ENCODE measurements at places on chromosomes 6 and 20.

DNA sequence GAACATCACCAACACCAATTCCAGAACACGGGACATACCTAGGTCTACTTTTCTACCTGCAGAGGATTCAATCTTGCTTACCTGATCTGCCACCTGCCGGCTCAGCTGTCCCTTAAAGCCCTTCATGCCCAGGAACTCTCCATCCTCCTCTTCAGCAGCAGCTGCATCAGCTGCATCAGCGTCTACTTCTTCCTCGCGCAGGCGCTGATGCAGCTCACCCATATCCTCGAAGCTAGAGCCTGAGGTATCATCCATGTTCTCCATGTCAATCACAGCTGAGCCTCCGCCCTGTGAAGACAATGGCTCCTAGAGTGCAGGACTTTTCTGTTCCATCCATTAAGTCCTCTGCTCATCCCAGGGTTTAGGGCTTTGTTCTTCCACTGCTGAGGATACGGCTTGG lies 918 bp downstream of the YIPF3 start:
- H3K27me3 ChIP-seq, result no peaks in the 10 kb centered on the region
- H3K36me3 ChIP-seq, result peaks cover 31% of the 10 kb centered on the region
- no peak overlapping the region for H3K4me3 ChIP-seq
- no peak overlapping the region for H3K27ac ChIP-seq

DNA sequence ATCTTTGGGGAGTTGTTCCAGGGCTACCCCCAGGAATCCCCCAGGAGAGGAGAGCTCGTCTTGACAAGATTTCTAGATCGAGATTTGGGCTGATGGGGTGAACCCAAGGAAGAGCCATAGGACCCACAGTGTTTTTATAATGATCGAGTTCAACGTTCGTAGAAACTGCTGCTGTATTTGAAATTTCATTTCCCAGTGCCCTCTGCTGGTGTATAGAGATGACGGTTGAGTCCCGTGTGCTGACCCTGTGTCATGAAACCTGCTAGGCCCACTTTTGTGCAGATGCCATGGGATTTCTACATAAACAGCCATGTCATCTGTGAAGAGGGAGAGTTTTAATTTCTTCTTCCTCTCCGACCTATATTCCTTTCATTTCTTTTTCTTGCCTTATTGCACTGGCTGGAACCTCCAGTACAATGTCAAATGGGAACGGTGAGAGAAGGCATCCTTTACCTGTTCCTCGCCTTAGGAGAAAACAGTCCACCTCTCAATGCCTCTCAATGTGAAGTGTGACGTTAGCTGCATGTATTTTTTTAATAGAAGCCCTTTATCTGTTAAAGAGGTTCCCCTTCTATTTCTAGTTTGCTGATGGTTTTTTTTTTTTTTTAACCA lies 28.6 kb upstream of the NTSR1 start:
- no peak overlapping the region for H3K4me3 ChIP-seq
- H3K27me3 ChIP-seq, result peaks cover 24% of the 10 kb centered on the region
- H3K4me1 ChIP-seq, result peaks cover 6% of the 10 kb centered on the region
- no peak for ATAC-seq

GRCh38 chr6:49415358-49415757 lies 47.7 kb downstream of the MMUT start:
- no peaks in the 10 kb centered on the region for H3K36me3 ChIP-seq
- H3K27me3 ChIP-seq, result no peaks in the 10 kb centered on the region
- H3K4me3 ChIP-seq, result no peak overlapping the region
- H3K4me1 ChIP-seq, result no peaks in the 10 kb centered on the region
- no peak overlapping the region for H3K27ac ChIP-seq

DNA sequence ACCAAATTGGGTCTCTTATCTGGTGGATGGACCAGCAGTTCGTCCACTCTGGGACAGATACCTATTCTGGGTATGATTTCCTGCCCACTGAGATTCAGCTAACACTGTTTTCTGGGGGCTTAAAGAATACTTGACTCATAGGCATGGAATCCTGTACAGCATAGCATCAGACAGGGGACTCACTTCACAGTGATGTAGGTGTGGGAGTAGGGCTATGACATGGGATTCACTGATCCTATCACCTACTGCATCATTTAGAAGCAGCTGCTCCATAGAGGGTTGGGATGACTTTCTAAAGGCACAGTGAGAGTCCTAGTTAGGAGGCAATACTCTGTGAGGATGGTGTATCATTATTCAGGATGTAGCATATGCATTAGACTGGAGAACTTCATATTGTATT lies 74.5 kb upstream of the AHI1 start:
- H3K36me3 ChIP-seq, result no peaks in the 10 kb centered on the region
- no peak for ATAC-seq
- H3K4me1 ChIP-seq, result peaks cover 9% of the 10 kb centered on the region
- H3K4me3 ChIP-seq, result no peak overlapping the region

DNA sequence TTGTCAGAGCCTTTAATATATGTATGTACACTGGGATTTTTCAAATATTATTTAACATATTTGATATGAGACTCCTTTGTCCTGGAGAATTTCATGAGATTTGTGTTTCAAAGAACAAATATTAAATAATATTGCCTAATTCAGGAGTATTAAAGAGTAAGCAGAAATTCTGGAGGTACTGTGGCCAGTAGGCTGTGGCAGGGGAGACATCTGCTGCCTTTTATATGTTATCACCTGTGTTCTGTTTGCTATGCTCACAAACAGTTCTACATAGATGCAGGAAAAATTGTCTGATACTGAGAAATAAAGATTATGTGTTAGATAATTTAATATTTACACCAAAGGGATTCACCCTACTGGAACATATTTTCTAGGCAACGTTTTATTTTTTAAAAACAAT lies 395.4 kb upstream of the SLC35B3 start:
- no peak for ATAC-seq
- H3K36me3 ChIP-seq, result no peaks in the 10 kb centered on the region
- H3K4me1 ChIP-seq, result no peaks in the 10 kb centered on the region
- H3K4me3 ChIP-seq, result no peak overlapping the region
- no peaks in the 10 kb centered on the region for H3K27me3 ChIP-seq
- no peak overlapping the region for H3K27ac ChIP-seq

GRCh38 chr20:2729251-2729713 lies 36.7 kb downstream of the EBF4 start:
- H3K27me3 ChIP-seq, result peaks cover 70% of the 10 kb centered on the region
- peaks cover 7% of the 10 kb centered on the region for H3K4me1 ChIP-seq

DNA sequence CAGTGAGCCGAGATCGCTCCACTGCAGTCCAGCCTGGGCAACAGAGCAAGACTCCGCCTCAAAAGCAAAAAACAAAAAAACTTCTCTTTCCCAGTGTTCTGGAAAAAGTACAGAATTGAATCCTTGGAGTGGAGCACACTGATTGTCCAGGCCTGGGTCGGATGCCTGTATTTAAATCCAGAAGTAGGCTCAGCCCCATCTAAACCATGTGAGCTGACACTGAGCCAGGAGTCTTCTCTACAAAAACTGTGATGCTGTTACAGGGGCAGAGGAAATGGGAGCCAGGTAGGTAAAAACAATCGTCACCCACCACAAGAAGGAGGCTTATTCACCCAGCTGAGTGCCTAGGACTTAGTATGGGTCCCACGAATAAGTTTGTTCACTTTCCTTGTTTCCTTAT lies 43.0 kb upstream of the PTPN1 start:
- H3K27ac ChIP-seq, result no peak overlapping the region
- H3K4me3 ChIP-seq, result no peak overlapping the region
- H3K36me3 ChIP-seq, result no peaks in the 10 kb centered on the region
- no peak for ATAC-seq
- H3K4me1 ChIP-seq, result peaks cover 10% of the 10 kb centered on the region
- no peaks in the 10 kb centered on the region for H3K27me3 ChIP-seq

DNA sequence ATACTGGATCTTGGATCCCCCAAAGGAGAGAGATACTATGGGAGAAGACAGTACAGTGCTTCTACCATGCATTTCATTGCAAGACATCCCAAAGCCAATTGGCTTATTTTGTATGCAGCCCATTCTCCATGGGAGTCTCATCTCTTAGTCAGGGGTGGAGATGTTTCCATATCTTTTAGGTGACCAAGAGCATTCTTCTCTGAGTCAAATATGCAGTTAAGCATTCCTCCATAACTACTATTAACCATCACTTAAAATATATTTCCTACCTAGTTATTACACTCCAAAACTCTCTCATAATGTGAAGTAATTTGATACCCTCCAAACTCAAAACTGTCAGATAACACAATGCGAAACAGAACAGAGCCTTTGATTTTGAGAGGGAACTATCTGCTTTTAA lies 542.6 kb downstream of the HDGFL1 start:
- H3K4me1 ChIP-seq, result no peaks in the 10 kb centered on the region
- H3K27me3 ChIP-seq, result no peaks in the 10 kb centered on the region
- no peak overlapping the region for H3K27ac ChIP-seq
- H3K4me3 ChIP-seq, result no peak overlapping the region
- H3K36me3 ChIP-seq, result no peaks in the 10 kb centered on the region
- no peak for ATAC-seq

GRCh38 chr6:72032086-72032485 lies 145.7 kb downstream of the RIMS1 start:
- no peak overlapping the region for H3K27ac ChIP-seq
- H3K4me1 ChIP-seq, result no peaks in the 10 kb centered on the region
- no peaks in the 10 kb centered on the region for H3K36me3 ChIP-seq
- H3K4me3 ChIP-seq, result no peak overlapping the region
- no peaks in the 10 kb centered on the region for H3K27me3 ChIP-seq

DNA sequence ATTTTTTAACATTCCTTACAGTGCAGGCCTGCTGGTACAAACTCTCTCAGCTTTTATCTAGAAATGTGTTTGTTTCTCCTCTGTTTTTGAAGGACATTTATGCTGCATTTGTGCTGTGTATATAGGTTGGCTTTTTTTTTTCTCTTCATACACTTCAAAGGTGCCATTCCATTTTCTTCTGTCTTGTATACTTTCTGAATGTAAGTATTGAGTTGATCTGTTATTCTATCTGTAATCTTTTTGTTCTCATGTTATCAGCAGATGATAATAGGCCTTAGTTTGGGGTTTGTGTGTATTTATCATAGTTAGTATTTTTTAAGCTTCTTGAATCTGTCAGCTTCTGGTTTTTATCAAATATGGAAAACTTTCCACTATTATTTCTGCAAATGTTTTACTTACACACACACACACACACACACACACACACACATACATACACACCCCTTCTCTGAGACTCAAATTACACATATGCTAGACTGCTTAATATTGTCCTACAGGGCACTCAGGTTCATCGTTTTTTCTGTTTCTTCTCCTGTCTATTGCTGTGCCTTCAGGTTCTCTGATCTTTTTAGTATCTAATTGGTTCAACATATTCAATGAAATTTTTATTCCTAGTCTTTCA lies 74.6 kb downstream of the RPP40 start:
- H3K4me3 ChIP-seq, result no peak overlapping the region
- H3K27me3 ChIP-seq, result no peaks in the 10 kb centered on the region
- ATAC-seq, result no peak
- peaks cover 16% of the 10 kb centered on the region for H3K36me3 ChIP-seq

DNA sequence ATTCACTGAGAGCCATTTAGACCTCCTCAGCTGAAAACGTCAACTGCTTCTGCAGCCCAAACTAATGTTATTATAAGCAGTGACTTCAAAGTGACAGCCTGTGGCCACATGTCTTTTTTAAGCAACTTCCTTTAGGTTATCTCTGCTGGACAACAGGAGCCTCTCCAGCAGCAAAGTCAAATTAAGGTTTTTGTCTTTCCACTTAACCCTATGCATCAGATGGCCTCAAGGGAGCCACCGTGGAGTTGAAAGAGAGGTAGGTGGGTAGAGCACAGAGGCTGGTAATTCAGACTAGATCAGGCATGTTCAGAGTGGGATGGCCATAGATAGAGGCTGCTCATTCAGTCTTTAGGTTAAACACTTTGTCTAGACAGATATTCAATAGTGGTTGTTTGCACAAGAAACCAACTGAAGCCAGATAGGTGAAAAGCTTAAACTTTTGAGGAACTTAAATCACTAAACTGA lies 300.6 kb upstream of the ECI2 start:
- no peaks in the 10 kb centered on the region for H3K36me3 ChIP-seq
- no peak overlapping the region for H3K27ac ChIP-seq

DNA sequence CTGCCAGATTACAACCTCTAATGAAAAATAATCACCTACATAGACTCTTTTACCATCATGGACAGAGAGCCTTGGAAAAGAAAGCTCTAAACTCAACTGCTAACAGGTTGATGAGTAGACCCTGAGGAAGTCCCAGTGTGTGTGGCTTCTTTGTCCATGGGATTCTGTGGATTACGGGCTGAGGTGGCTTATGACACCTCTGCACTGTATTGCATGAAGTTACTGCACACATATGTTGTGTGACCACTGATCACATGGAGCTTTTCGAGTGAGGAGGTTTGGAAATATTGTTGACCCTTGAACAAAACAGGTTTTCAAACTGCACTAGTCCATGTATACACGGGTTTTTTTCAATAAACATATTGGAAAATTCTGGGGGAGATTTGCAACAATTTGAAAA lies 124.4 kb downstream of the RIN2 start:
- no peaks in the 10 kb centered on the region for H3K4me1 ChIP-seq
- peaks cover 29% of the 10 kb centered on the region for H3K27me3 ChIP-seq
- H3K36me3 ChIP-seq, result no peaks in the 10 kb centered on the region
- no peak overlapping the region for H3K4me3 ChIP-seq

- ATAC-seq, result no peak
- H3K27me3 ChIP-seq, result peaks cover 22% of the 10 kb centered on the region
- no peaks in the 10 kb centered on the region for H3K4me1 ChIP-seq
- H3K4me3 ChIP-seq, result no peak overlapping the region
Observed at GRCh38 chr6:12508553-12508952, 208.0 kb upstream of the PHACTR1 start.

- H3K27ac ChIP-seq, result no peak overlapping the region
- no peak overlapping the region for H3K4me3 ChIP-seq
- H3K27me3 ChIP-seq, result no peaks in the 10 kb centered on the region
- no peak for ATAC-seq
- peaks cover 79% of the 10 kb centered on the region for H3K36me3 ChIP-seq
- H3K4me1 ChIP-seq, result peaks cover 3% of the 10 kb centered on the region
Observed at GRCh38 chr6:105345506-105345905, 57.4 kb downstream of the PREP start.

DNA sequence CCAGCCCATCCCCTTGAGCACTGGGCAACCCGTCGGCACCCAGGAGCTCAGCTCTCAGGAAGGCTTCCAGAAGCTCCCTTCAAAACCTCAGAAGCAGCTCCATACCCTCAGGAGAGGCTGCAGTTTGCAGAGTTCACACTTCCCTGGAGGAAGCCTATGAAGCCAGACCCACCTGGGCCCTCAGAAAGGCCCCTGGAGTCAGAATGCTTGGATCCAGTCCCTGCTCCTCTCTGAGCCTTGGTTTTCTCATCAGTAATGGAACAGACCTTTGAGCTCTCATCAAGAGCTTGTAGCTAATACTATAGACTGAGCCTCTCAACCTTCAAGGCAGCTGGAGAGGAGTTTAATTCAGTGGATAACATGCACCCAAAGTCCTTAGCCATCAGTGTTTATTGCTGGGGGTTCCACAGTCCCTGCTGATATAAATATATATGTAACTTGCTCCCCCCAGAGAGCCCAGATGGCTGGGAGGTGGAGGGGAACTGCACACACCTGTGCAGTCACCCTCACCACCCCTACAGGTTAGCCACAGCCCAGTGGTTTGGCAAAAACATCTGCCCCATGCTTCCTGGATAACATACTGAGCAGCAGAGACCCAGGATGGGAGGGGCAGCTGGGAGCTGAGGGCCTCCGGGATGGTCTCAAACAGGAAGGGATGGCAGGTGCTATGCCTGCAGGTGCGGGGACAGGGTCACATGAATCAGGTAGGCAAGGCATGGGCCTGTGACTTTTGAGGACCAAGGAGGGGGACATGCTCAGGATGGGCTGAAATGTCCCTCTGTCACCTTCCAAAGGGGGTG lies 120.1 kb downstream of the SNX5 start:
- peaks cover 71% of the 10 kb centered on the region for H3K4me1 ChIP-seq
- H3K4me3 ChIP-seq, result no peak overlapping the region

- H3K27me3 ChIP-seq, result peaks cover 35% of the 10 kb centered on the region
- ATAC-seq, result no peak
- H3K4me3 ChIP-seq, result no peak overlapping the region
- H3K4me1 ChIP-seq, result peaks cover 4% of the 10 kb centered on the region
Observed at GRCh38 chr6:4563156-4563555, 213.0 kb upstream of the CDYL start.
